ENCODE measurements at places on chromosomes 6 and 20. TPM values are rescaled to one million over a fixed set of nuclear protein-coding genes. Genes with fewer than 3 reads are reported as not detected.

The KCNQ5 gene
- total RNA-seq: 5.5 TPM

The VSX1 gene
- total RNA-seq: 0.46 TPM

The OPRM1 gene
- total RNA-seq: 56.7 TPM

The GJA10 gene
- total RNA-seq: not detected

The CLPSL2 gene
- total RNA-seq: not detected

The SLC17A9 gene
- 0.23 TPM for total RNA-seq

The SYNDIG1 gene
- 18.0 TPM for total RNA-seq

The OPN5 gene
- not detected for total RNA-seq

Measured in diencephalon (tissue), 1 donor.